ENCODE measurements at places on chromosomes 2 and 18.

- no peak for DNase-seq
Measured at GRCh38 chr2:31222071-31222470, 4.8 kb upstream of the CAPN14 start.

- DNase-seq = no peak
Measured at GRCh38 chr2:60633615-60634014, 80.2 kb upstream of the BCL11A start.

GRCh38 chr18:59767732-59768131 is 70.5 kb upstream of the CCBE1 start:
- no peak for DNase-seq

DNA sequence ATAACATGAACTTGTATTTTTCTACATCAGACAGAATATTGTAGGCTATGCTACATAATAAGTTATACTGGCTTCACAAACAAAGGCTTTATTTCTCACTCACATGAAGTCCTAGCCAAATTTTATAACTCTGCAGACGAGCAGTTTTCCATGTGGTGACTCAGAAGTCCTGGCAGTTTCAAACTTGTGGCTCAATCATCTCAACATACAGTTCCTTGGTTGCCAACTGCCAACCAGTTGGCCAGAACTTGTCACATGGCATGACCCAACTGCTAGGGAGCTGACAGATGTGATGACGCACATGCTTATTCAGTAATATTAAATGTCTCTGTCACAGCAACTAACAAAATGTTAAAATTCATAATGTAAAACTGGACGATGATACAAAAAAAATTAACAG is 63.8 kb upstream of the ZC3H15 start:
- no peak for DNase-seq

- no peak for DNase-seq
Measured at GRCh38 chr2:215493376-215493775, 57.5 kb upstream of the FN1 start.

DNA sequence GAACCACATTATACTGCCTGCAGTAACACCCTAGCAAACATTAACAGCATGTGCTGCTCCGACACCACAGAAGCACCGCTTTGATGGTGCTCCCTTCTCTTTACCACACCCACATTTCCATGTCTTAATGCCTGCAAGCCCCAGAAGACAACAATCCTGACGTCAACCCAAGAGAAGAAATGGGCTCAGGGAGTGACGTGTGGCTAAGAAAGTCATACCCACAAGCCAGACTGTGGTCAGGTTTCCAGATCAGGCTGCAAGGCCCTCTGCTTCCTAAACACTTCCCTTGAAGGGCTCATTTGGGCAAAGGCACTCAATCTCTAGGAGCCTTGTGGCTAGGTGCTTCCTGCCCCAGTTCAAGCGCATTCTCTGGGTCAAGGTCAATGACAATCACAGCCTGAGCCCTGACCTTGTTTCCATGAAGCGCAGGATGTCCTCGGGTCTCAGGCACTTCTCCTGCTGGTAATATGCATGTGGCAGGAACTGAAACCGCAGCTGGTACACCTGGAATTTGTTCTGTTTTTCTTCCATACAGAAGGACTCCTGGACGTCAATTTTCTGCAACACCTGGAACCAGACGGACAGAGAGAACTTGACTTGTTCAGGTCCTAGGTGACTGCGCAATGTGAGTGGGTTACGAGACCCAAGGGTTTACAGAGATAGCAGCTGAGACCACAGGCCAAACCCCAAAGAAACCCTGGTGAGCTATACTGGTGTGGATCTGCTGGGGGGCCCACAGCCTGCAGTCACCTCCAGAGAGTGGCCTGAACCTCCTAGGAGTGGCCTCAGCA is 67.2 kb downstream of the POLR1A start:
- DNase-seq = peak; percentile 6

DNA sequence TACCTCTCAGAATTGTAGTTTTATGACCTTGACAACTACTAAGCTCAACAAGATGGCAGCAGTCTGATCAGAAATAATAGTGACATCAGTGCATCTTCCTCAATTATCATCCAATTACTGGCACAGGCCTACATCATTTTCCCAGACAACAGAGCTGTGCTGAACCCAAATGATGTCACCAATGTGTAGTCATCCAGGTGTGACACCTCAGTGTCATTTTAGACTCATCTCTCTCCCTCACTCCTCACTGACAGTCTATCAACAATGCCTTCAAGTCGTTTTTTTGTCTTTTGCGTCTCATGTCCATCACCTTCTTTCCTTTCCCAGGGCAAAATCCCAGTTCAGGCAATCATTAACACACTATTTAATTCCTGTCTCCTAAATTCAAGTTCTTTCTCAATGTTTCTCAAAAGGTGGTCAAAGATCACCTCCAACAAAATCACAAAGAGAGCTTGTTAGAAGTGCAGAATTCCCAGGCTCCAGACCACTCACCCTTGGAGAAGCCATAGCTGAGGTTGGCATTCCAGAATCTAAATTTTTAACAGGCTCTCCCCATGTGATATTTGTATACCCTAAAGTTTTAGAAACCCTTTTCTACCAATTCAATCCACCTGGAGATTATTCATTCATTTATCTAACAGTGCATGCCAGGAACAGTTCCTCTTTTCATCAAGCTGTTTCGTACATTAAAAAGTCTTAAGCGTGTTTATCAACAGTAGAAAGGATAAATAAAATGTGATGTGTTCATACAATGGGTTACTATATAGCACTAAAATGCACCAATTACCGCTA is 125.3 kb upstream of the KLF7 start:
- no peak for DNase-seq

GRCh38 chr2:214630402-214631045 is 179.0 kb downstream of the BARD1 start:
- DNase-seq = no peak

- peak; percentile 59 for DNase-seq
Measured at GRCh38 chr2:207792244-207792785, 22.6 kb upstream of the FZD5 start.

GRCh38 chr2:74051504-74051903 is 66.8 kb downstream of the TET3 start:
- no peak for DNase-seq

DNA sequence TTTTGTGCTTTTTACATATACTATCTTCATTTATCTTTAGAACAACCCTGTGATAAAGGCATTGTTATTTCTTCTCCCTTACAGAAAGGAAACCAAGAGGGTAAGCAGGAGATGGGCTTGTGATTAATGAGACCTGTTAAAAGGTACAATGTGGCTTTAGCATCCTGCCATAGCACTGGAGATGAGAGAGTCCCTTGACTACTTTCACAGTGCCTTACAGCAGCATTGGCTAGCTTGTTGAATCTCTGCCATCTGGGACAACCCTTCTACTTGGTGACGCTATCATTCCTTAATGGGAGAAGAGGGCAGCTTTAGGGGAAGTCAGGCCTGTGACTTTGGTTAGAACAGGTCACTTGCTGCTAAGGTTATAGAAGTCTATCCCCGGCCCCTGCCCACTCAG is 68.1 kb upstream of the LYPD6B start:
- DNase-seq = no peak

DNA sequence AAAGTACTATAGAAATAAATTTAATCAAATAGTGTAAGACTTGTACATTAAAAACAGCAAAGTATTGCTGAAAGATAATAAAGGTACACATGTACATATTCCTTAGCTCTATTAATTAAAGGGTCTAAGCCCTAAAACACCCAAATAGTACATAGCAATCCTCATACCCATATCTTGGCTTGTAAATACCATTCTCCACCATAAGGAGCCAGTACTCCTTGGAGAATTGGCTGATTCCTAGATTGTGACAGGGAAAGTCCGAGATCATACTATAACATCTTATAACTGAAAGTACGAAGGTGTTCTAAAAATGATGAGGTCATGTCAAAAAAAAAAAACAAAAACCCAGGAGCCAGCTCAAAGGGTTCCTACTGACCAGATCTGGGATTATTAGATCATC is 614.6 kb downstream of the SUCLG1 start:
- DNase-seq = no peak

DNA sequence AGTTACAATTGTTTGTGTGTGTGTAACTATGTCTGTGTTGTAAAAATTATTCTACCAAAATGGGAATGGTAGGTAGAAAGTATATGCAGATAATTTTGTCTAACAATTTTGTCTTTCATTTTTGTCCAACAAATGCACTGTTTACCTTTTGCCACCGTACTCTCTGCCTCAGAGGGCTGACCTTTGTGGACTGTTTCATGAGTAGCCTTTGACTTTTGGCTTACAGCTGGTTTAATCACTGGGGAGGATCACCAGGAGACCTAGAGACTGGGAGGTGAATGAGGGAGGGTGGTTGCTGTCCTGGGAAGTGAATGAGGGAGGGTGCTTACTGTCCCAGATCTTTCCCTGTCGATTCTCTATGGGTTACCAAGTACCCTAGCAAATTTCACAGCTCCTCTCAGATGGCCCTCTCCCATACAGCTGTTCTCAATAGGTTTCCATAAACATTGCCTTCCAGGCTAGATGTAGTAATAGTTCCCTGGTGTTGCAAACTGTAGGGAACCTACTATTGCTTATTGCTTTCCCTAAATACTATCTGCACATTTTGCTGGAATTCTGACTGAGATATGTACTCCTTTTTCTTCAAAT is 26.5 kb upstream of the CXXC1 start:
- DNase-seq = no peak

GRCh38 chr2:57516698-57517340 is 529.8 kb upstream of the VRK2 start:
- peak; percentile 49 for DNase-seq

- DNase-seq = no peak
Measured at GRCh38 chr2:118913803-118914645, 28.0 kb upstream of the MARCO start.

- DNase-seq = no peak
Measured at GRCh38 chr2:202042444-202042843, 8.8 kb downstream of the FZD7 start.

DNA sequence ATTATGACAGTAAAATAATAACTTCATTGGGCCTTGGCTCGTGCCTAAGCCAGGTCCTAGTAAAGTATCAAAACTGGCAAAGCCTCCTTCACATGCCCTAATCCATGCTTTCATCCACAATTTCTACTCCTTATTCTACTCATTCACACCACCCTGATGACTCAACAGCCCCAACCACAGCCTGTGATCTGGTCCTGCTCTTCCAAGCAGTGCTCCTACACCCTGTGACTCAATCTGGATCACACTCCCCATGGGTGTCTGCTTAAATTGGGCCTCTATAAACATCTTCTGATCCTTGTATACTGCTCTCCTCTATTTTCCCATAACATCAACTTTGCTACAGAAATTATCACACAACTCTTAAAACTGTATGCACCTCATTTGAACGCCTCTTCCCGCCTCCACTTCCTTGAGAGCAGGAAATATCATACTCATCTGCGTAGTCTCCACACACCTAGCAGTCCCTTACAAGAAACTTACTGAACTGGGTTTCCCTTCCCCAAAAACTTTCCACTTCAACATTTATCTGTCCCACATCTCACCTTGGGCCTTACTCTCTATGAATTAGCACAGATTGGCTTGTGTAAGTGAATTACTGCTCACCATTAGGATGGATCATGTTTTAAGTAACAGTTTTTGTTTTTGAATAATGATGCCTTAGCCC is 15.9 kb downstream of the GTF3C3 start:
- no peak for DNase-seq

DNA sequence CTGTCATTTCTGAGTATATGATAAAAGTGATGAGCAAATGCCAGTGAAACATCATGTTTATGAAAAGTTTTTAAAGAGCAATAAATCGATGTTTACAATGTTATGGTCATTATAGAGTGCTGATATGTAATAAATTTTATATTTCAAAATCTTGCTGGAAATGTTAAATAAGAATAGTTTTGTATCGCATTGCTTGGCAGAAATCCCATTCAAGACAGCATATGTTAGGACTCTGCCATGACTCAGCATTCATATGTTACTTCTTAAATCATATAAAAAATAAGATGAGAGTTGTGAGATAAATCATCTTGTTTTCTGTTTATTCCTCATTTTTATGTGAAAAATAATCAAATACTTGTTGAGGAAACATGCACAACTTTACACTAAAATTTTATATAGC is 949.9 kb upstream of the NRXN1 start:
- no peak for DNase-seq

DNA sequence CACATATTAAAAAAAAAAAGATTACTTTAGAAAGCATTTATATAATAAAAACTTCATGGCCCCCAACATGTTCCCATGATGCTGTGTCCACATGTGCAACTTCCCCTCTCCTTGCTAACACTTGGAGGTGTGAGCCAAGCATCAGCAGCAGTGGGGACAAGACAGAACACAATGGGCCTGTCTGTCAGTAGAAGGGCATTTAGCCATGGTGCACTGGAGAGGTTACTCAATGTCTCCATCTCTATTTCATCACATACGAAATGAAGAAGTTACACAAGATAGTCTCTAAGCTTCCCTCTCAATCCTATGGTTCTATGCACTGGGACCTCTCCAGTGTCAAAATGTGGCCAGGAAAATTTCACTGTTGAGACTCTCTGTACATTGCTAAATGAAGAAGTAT is 2.5 kb downstream of the VIT start:
- DNase-seq = no peak

DNA sequence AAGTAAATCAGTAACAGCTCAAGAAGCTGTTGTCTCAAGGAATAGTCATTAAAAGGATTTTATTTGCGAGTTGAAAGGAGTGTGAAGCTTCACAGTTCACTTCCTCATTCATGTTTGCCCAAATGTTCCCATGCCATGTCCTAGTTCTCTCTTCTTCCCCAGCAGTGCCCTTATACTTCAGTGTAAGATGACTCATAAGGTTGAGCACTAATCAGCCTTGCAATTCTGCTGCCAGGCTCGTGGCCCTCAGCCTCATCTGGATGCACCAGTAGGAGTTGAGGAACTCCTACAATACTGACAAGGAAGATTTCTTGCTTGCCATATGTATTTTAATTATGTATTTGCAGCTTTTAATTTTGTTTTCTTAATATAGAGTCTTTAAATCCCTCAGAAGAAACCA is 1980.4 kb downstream of the SUCLG1 start:
- DNase-seq = no peak

GRCh38 chr2:58376592-58376991 is 135.5 kb upstream of the FANCL start:
- DNase-seq = no peak

DNA sequence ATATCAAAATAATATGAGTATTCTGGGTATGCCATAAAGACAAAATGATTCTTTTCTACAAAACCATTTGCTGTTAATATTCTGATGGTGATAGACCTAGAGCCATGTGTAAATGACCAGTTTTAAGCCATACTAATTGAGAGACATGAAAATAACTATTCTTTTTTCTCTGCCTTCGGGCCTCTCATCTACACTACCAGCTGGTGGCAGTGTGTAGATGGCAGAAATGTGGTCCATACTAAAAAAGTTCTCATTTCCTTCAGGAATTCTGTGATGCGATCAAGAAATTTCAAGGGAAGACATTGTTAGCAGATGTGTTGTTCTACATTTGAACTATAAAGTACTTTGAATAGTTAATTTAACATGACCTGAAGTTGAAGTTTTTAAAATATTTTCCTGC is 485.2 kb downstream of the TRIB2 start:
- DNase-seq = no peak

GRCh38 chr2:46333912-46334311 is 36.7 kb downstream of the EPAS1 start:
- no peak for DNase-seq

Data from bone marrow (tissue), 2 donors.